CD4-positive, alpha-beta T cell treated with Interleukin-15 for 4 hours (primary cell): ENCODE measurements at places on chromosomes 4 and X.
A peak's percentile ranks its signal among the peaks of the same experiment; 100 is the strongest.

DNA sequence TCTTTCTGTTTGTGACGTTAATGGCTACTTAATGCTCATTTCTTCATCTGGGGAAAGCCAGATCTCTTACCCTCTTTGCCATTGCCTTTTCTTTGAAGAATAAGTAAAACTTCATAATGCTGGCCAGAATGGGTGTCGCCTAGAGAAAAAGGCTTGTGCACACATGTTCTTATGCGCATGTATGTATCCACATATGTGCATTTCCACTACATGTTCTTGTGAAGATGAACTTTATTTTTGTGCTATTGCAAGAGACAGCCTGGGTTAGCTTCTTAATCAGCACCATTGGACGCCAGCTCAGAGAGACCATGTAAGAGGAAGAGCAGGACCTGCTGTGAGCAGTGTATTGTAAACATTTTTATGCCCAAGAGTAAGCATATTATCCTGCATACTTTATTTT, 178.7 kb downstream of the SPRY1 start:
- DNase-seq, result no peak

GRCh38 chr4:18077808-18078207, 56.3 kb upstream of the LCORL start:
- DNase-seq, result no peak

DNA sequence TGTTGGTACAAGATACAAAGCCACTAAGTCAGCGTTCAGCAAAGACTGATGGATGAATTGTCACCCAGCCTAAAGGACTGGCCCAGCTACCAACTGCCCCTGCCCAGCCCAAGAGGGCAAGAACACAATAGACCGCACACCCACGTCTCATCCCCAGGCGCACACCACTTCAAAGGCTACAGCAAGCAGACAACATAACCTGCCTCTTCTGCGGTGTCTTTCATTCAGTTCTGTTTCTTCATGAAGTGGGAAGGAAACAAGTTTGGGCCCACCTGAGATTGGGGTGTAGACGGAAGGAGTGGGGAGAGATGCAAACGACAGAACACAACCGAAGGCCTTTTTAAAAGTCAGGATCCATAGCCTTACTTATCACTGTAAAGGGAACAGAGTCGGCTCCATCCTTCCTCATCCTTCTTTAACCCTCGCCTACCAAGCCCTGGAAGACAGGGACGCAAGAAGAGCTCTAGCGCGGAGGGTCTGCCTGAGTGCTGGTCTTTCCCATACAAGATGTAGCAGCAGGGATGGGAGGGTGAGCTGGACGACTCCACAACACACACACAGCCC, 691 bp downstream of the SCARB2 start:
- peak; percentile 39 for DNase-seq

- no peak for DNase-seq
These were observed 254.4 kb upstream of the FAT4 start for GRCh38 chr4:125060376-125060775.

DNA sequence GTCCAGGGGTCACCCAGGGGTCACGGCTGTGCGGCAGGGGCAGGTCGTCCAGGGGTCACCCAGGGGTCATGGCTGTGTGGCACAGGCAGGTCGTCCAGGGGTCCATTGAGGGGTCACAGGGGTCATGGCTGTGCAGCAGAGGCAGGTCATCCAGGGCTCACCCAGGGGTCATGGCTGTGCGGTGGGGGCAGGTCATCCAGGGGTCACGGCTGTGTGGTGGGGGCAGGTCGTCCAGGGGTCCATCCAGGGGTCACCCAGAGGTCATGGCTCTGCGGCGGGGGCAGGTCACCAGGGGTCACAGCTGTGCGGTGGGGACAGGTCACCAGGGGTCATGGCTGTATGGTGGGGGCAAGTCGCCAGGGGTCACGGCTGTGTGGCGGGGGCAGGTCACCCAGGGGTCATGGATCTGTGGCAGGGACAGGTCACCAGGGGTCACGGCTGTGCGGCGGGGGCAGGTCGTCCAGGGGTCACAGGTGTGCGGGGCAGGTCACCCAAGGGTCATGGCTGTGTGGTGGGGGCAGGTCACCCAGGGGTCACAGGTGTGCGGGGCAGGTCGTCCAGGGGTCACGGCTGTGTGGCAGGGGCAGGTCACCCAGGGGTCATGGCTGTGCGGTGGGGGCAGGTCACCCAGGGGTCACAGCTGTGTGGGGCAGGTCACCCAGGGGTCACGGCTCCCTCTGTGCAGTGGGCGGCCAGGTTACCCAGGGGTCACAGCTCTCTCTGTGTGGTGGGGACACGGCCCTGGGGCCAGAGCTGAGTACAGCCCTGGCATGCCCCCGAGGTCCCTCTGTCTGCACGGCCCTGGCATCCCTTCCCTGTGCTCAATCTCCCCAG, 16.0 kb downstream of the ATP5ME start:
- no peak for DNase-seq

DNA sequence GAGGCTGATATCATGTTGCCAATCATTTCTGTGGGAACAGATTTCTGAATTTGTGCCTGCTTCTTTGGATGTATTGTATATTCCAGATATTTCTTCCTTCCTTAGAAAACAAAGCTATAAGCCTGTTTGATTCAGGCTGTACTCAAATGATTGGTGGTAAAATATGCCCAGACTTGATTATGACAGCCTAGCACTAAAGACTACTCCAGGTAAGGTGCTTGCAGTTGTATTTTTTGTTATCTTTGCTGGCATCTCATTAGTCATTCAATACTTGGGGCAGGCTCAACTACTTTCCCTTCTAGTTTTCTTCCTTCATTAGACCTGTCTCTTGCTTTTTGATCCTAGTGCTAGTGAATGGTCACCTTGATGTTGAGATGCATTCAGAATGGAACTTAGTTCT, 90.6 kb downstream of the ZNF518B start:
- DNase-seq, result no peak

- DNase-seq, result no peak
These were observed 286.6 kb downstream of the PPP1R2C start for GRCh38 chrX:42491137-42491907.

DNA sequence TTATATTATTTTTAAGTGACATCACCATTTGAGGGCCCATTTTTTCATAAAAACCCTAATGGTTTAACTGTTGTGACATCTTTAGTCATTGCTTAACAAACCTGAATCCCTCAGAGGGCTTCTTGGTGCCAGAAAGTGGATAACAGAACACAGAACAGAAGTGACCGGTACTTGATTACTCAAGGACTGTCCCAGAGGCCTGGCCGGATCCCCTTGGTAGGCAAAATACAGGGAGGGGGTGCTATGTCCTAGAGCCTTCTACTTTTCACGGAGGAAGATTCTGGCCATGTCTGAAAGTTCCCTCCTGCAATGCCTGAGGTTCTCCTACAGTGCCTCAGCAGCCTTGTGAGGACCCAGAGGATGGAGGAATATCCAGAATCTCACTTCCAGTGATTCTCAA, 94.3 kb upstream of the DCLK2 start:
- no peak for DNase-seq

DNA sequence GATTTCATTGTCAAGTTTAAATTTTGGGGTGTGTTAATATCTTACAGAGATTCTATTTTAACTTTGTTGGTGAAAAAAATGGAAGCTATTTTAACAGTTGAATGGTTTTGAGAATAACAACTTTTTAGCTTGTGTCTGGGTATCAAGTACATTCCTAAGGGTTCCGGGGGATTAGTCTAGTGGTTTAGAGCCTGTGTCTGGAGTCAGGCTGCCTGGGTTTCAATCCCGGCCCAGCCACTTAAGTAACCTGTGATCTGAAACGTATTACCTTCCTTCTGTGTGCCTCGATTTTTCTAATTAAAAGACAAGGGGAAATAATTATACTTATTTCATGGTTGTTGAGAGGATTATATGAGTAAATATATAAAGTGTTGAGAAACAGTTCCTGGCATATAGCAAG, 288.6 kb upstream of the NR3C2 start:
- no peak for DNase-seq

- DNase-seq, result no peak
These were observed 29.0 kb downstream of the CD99L2 start for GRCh38 chrX:150869450-150869849.

DNA sequence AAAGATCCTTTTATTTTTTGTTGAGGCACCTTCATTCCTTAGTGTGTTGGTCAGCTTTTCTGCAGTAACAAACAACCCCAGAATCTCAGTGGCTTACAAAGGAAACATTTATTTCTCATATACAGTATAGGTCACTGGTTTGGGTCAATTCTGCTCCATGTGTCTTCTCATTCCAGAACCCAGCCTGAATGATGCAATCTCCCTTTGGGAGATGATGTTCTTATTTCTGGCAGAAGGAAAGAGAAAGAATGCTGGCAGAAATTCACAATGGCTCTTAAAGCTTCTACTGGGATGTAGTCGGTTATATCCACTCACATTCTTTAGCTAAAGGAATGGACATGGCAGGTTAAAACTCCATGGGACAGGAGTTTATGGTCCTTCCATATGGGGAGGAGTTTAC, 42.3 kb downstream of the IDS start:
- DNase-seq, result no peak

- no peak for DNase-seq
These were observed 76.2 kb downstream of the PARM1 start for GRCh38 chr4:75009138-75009537.
